ENCODE measurements at places on chromosomes 4 and X. TPM values are rescaled to one million over a fixed set of nuclear protein-coding genes. Genes with fewer than 3 reads are reported as not detected.

DNA sequence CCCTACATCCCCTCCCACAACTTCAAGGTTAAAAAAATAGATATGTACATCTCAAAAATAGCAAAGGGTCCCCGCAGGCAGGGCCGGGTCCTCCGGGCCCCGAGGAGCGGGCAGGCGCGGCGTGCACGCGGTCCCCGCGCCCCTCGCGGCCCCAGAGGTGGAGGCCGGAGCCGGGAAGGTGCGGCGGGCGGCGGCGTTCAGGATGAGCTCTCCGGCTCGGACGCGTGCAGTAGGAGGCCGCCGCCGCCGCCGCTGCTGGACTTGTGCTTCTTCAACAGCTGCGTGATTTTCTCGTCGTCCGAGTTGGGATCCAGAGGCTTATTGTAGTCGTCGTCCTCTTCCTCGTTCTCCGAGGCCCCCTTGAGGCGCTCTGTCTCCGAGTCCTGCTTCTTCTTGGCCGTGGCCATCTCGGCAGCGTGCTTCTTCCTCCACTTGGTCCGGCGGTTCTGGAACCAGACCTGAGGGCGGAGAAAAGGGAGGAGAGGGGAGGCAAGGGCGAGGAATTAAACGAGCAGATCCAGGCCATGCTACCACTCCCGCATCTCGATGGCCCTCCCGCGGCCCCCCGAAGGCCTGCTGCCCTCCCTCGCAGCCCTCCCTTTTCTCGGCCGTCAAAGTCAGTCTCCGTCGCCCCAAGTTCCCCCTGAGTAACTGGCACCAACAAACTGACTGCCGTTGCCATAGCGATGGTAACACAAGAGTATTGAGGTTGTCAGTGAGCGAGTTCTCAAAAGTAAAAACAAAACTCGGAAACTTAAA lies 5.8 kb downstream of the NKX6-1 start:
- DNase-seq = no peak

- no peak for DNase-seq
Measured at GRCh38 chr4:59122626-59123025, 2012.4 kb upstream of the IGFBP7 start.

- no peak for DNase-seq
Measured at GRCh38 chrX:38437093-38437492, 84.7 kb downstream of the OTC start.

GRCh38 chr4:111883557-111883999 lies 261.7 kb upstream of the FAM241A start:
- no peak for DNase-seq

DNA sequence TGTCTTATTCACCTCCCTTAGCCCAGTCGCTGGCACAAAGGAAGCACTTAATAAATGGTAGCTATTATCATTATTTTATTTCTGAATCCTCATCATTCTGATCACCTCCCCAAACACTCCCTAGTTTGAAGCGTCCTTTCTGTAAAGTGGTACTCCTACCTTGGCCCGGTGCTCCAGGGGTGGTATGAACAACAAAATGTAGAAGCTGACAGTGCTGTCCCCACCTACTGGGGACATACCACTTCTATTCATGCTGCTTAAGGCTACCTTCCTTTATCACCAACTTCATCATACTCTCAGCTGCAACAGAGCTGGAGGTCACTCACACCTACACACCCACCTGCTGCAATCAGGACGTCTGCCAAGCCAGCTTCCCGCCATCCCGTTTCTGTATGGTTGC lies 40.8 kb upstream of the APLN start:
- no peak for DNase-seq

GRCh38 chr4:32136081-32136787 lies 1416.1 kb downstream of the PCDH7 start:
- no peak for DNase-seq

- no peak for DNase-seq
Measured at GRCh38 chrX:119145241-119145653, 17.6 kb upstream of the KIAA1210 start.

DNA sequence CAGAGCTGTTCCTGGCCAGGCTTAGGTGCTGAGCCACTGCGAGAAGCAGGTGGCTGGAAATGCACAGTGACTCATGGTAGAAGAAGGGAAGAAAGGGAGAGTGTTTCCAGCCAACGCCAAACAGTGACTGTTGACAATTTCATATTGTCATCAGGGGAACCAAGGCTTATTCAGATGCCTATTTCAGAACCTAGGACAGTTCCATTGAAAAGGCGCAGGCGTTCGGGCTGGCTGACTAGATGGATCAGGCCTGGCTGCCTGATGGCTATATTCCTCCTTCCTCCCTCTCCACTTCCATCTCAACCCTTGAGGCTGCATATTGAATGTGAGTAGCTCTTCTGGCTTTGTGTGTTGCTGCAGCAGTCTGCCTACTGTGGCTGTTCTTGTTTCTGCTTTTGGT lies 73.0 kb upstream of the FRMPD4 start:
- DNase-seq = no peak

DNA sequence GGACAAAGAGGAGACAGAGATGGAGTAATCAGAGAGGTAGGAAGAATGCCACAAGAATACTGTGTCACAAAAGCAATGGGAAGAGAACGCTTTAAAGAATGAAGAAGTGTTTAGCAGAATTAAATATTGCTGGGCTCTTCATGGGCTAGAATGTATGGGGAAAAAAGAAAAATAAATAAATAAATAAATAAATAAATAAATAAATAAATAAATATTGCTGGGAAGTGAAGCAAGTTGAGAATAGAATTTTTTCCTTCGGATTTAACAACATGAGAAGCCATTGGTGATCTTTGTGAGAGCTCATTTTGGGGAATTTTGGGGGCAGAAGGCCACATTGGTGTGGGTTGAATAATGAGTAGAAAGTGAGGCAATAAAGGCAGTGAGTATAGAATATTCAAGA lies 59.7 kb upstream of the FRMPD3 start:
- no peak for DNase-seq

GRCh38 chr4:72767618-72768302 lies 198.7 kb upstream of the ADAMTS3 start:
- no peak for DNase-seq

DNA sequence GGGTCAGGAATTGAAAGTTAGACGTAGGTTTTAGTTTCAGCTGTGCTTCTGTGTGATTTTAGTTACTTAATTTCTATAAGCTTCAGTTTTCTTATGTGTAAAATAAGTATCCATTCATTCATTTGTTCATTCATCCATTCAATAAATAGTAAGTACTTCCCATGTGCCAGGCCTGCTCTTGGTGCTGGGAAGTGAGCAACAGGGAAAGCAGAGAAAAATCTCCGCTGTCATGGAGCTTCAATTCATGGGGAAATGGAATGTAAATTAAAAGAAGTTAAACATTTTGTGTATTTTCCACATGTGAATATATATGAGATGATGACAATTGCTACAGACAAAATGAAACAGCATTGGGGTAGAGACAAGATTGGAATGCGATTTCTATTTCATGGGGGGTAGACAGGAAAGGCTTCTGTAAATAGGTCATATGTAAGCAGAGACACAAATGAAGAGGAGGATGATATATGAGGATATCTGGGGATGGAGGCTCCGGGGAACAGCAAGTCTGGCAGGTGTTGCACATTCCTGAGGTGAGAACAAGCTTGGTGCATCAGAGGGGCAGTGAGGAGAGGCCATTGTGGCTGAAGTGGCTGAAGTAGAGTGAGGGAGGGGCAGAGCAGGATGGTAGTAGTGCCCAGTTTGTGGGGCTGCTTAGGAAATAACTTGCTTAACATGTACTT lies 66.2 kb downstream of the FHIP1A start:
- no peak for DNase-seq

DNA sequence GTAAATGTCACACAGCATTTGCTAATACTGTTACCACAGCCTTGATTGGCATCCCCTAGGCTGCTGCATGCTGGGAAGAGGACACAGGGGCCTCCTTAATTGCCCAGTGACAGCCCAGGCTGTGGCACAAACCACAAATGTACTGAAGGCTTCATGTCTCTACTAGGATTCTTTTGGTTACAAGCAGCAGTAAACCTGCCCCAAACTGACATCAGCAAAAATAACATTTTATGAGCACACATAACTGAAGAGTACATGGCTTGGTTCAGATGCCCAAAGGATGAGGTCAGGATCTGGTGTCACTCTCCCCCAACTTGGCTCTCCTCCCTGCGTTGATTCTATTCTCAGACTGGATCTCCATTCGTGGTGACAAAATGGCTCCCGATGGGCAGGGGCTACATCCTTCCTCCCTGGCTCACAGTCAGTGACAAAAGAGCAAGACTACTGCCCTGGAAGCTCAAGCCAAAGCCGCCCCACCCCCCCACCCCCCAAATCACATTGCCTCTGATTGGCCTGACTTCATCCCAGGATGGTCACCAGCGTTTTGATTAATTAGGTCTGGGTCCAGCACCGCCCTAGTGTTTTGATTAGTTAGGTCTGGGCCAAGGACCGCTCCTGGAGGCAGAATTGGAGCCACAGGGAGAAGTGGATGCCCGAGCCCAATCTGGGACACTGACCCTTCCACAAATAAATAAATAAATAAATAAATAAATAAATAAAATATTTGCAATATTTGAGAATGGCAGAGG lies 180.5 kb upstream of the RBPJ start:
- DNase-seq = no peak

GRCh38 chr4:56786955-56787354 lies 34.5 kb downstream of the SPINK2 start:
- no peak for DNase-seq

GRCh38 chrX:5775846-5776430 lies 452.7 kb downstream of the NLGN4X start:
- no peak for DNase-seq

DNA sequence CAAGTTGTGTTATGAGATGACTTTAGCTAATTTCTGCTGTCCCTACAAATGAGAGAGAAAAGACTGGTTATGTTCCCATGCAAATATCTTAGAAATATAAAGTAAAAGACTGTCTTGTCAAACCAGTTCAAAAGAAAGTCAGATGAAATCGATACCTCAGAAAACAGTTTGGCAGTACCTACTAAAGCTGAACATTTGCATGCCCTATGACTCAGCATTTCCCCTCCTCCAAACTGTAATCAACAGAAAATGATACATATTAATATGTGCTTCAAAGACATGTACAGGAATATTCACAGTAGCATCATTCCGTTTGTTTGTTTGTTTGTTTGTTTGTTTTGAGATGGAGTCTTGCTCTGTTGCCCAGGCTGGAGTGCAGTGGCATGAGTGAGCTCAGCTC lies 90.3 kb downstream of the ARX start:
- no peak for DNase-seq

- peak; percentile 61 for DNase-seq
Measured at GRCh38 chr4:172982151-172982590, 186.4 kb upstream of the GALNT7 start.

DNA sequence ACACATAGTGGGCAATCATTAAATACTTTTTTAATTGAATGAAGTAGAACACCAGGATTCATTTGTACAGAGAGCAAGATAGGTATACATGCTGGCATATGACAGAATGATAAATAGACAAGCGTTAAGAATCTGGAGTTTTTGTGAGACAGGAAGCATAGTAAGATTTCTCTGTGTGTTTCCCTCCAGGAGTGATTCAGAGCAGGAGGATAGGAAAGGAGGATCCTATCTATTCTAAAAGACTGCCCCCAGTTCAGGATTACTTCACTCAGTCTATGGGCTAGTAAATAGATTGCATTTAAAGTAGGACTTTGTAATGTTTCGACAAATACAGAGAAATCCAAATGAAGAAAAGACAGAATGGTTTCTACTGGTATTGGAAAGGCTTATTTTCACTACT lies 423.7 kb downstream of the PDGFC start:
- DNase-seq = no peak

GPRASP2 gene
- 7.4 TPM for total RNA-seq

SCD5 gene
- 2.0 TPM for total RNA-seq

MID2 gene
- 24.7 TPM for total RNA-seq

RGN gene
- 3.4 TPM for total RNA-seq

SYN1 gene
- 1.0 TPM for total RNA-seq

TCEANC gene
- 0.92 TPM for total RNA-seq

TMSB15C gene
- 2.1 TPM for total RNA-seq

PCDH19 gene
- 0.08 TPM for total RNA-seq

Measured in Panc1 (cell line).